ENCODE measurements at places on chromosomes 7 and 10.
A peak's percentile ranks its signal among the peaks of the same experiment; 100 is the strongest.

DNA sequence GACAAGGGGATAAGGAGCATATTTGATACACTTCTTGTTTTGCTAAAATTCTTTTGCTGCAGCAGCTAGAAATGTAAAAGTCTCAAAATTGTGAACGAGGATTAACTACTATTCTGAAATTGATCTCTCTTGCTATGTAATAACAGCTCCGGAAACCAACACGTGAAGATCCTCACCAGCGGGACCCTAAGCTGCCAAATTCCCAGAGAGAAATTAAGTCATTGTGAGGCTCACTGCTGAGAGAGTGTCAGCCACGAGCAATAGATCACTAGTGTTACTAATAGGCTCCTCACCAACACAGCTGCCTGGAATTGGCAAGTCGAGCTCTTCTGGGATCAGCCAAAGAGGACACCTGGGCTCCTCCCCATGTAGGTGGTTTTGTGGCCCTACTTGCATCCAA is 5.6 kb upstream of the VWA2 start:
- no peak for DNase-seq

DNA sequence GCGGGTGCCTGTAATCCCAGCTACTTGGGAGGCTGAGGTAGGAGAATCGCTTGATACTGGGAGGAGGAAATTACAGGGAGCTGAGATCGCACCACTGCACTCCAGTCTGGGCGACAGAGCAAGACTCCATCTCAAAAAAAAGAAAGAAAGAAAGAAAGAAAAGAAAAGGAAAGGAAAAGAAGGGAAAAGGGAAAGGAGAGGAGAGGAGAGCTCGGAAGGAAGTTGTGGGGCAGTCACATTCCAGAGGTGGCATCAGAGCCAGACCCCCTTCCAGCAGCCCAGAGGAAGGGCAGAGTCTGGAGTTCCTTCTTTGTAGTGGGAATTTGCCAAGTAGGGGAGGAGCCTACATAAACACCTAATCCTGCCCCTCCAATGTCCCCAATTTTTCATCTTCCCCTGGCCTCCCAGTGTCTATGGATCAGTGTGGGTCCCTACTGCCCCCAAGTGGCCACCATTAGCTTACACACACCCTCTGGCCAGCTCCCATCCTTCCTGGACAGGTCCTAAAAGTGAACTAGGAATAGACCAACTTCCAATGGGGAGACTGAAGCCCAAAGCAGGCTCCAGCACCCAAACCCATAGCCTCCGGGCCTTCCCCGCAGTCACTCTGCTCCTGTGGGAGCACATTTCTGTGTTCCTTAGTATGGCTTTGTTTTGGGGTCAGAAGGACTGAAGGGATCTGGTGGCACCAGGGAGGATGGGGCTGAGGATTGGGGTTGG is 39.6 kb upstream of the HSPB1 start:
- DNase-seq = peak; percentile 78

- no peak for DNase-seq
These were observed 130.2 kb downstream of the EGFR start for GRCh38 chr7:55149001-55149400.

DNA sequence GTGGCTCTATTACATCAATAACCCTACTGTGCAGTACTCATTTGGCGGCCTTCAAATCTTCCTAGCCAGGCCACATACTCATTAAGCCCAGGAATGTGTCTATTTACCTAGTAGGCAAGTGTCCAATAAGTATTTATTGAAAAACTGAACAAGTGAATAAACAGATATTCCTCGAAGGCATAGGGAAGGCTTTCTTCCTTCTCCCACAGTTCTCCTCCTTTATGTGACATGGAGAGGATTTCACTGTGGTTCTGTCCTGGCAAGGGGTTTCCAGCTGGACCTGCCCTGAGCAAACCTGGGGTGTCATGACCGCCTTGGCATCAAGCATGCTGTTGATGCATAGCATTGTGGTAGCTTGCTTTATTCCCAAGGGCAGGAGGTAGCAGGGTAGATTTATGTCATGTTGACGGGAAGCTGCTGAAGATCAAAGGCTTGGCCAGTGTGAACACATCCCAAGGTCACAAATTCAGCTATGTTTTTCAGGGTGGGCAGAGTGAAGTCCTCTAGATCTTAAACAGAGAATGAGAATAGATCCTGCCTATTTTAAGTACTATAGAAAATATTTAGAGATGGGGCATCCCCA is 195.1 kb downstream of the INHBA start:
- DNase-seq = no peak

DNA sequence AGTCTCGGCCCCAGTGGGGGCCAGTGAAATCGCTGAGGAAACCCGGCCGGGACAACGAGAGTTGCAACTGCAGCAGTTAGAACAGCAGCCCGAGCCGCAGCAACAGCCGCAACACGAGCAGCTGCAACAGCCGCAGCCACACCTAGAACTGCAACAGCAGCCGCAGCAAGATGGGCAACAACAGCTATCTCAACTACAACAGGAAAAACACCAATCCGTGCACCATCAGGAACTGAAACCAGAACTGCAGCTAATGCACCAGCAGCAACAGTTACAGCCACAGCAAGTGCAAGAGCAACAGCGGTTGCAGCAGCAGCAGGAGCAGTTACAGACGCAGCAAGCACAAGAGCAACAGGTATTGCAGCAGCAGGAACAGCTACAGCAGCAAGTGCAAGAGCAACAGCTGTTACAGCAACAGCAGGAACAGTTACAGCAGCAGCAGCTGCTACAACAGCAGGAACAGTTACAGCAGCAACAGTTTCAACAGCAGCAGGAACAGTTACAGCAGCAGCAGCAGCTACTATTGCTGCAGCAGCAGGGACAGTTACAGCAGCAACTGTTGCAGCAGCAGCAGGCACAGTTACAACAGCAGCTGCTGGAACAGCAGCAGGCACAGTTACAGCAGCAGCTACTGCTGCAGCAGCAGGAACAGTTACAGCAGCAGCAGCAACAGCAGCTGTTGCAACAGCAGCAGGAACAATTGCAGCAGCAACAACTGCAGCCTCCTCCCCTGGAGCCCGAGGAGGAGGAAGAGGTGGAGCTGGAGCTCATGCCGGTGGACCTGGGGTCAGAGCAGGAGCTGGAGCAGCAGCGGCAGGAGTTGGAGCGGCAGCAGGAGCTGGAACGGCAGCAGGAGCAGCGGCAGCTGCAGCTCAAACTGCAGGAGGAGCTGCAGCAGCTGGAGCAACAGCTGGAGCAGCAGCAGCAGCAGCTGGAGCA is 6.1 kb downstream of the ZNF853 start:
- no peak for DNase-seq

DNA sequence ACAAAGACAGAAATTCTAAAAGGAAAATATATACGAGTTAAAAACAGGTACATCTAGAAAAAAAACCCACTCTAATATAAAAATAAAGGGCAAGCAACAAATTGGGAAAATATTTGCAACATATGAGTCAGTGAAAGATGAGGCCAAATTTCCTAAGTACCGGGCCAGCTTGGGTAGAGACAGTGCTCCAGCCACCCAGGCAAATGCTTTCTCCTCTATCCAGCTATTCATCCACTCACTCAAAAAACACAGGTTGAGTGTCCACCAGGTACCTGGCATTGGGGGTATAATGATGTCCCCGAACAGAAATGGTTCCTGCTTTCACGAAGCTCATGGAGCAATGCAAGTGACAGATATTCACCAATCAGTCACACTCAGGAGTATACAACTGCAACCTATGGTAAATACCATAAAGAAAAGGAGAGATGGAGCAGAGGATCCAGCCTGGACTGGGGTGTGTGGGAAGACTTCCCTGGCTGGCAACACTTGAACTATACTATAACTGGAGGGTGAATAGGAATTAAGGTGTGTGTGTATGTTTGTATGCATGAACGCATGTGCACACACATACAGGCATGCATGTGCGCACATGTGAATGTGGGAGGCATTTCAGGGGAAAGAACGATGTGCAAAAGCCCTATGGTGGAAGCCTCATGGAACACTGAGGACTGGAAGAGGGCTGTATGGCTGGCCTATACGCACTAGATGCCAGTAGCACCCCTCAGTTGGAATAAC is 2.3 kb downstream of the ARHGAP22 start:
- DNase-seq = no peak

GRCh38 chr7:151166629-151167196 is 781 bp downstream of the GBX1 start:
- DNase-seq = no peak

- DNase-seq = no peak
These were observed 326.4 kb downstream of the SFMBT2 start for GRCh38 chr10:7084280-7085005.

DNA sequence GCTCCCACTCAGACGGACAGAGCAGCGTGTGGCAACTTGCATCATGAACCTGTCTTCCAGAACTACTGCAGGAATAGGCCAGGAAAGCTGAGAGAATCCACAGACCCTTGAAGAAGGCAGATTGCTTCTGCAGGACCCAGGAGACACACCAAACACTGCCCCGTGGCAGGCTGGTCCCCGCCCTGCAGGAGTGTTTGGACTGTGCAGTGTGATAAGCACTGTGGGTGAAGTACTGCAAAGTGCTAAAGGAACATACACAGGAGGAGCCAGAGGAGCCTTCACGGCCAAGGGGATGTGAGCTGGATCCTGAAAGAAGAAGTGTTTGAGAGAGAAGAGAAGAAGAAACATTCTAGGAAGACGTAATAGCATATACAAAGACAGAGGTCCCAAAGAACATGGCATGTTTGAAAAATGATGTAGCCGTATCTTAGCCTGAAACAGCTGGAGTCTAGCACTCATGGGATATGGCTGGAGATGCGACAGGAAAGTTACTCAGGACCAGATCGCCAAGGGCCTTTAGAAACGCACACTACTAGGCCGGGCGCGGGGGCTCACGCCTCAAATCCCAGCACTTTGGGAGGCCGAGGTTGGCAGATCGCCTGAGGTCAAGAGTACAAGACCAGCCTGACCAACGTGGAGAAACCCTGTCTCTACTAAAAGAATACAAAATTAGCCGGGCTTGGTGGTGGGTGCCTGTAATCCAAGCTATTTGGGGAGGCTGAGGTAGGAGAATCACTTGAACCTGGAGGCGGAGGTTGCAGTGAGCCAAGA is 96.9 kb upstream of the RHEB start:
- DNase-seq = no peak

GRCh38 chr7:129777195-129777844 is 165.8 kb downstream of the NRF1 start:
- DNase-seq = no peak

DNA sequence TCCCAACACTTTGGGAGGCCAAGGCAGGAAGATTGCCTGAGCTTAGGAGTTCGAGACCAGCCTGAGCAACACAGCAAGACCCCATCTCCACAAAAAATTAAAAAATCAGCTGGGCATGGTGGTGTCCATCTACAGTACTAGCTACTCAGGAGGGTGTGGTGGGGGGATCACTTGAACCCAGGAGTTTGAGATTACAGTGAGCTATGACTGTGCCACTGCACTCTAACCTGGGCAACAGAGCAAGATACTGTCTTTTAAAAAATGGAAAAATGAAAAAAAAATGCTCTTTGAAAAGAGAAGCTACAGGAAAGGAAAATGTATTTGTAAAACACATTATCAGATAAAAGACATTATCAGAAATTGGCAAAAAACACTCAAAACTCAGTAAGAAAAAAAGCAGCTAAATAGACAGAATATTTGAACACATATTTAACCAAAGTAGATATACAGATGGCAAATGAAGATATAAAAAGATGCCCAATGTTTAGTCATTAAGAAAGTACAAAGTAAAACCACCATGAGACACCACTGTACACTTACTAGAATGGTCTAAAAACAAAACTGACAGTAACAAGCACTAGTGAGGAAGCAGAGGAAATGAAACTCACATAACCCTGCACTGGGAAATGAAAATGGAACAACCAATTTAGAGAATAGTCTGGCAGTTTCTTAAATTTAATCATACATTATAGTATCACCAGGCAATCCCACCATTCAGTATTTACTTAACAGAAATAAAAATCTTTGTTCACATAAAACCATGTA is 40.5 kb downstream of the NRBF2 start:
- DNase-seq = no peak

DNA sequence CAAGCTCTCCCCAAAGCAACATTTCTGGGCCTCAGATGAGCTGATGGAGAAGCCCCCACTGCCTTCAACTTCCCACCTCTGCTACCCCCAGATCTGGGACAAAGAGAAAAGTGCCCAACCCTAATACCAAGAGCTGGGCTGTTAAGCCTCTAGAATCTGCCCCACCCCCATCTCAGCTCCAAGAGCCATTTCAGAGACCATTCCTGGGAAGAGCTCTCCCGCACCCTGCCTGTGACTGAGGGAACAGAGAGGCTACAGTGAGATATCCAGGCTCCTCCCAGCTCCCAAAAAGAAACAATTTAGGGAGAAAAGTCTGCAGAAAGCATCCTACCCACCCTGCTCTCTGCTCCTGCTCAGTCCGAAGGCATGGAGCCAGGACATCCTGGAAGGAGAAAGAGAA is 2.5 kb upstream of the KCNH2 start:
- no peak for DNase-seq

DNA sequence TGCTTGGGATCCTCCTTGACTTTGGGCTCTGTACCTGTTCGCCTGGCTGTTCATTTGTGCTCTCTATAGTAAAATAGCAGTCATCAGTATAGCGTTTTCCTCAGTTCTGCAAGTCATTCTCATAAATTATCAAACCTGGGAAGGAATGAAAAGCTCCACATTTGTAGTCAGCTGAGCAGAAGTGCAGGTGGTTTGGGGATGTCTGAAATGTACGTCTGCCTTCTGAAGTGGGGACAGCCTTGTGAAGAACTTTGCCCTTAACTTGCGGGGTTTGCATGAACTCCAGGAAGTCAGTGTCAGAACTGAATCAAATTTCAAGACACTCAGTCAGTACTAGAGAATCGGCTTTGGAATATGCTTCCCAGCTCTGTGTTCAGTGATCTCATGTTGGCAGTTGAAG is 358.3 kb upstream of the PRKCQ start:
- DNase-seq = no peak

DNA sequence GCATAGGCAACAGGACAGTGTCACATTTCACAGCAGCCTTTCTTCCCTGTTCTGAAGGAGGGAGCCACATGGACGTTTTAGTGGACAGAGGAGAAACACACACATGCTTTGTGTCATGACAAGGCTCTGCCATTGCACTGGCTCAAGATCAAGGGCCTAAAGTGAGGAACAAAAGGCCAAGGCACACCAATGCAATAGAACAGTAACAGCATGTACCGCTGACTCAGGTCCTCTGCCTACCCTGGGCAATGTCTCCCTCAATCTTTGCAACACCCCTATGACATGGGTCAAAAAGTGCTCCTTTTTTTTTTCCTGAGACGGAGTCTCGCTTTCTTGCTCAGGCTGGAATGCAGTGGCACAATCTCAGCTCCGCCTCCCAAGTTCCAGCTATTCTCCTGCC is 57.8 kb upstream of the SDK1 start:
- no peak for DNase-seq

- DNase-seq = no peak
These were observed 56.7 kb downstream of the GNA12 start for GRCh38 chr7:2787251-2787951.

DNA sequence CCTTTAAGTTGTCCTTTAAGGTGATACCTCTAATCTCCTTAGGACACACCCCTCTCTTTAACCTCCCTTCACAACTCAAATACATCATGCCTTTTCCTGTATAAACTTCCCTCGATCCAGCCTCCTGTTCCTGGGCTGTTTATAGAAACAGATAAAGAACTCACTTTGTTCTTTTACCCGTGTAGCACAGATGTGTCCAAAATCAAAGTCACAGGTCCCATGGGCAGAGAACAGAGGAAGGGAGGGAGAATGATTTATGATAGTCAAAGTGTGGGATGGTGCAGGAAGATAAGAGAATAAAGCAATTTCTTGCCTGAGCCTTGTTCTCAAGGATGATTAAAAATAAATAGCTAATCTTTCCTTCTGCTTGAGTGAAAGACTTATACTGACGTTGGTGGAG is 50.3 kb upstream of the CABCOCO1 start:
- DNase-seq = no peak
